ENCODE measurements at places on chromosomes 1 and 21.

DNA sequence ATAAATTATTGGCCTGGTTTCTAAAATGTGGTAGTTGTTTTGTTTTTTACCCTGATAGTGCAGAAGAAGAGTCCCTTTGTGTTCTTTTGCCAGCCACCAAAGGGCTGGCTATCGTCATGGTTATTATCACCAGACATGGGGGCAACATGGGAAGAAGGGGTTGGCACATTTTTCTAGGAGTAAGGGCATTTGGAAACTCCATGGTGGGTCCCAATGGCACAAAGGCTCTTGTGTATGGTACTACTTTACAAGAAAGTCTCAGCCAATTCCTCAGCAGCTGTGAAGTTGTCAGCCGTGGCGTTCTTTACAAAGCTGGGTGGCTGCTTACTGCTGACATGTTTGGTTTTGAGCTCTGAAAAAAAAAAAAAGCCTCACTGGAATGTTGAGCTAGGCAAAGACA is 330.4 kb upstream of the ESRRG start:
- no peak for DNase-seq

GRCh38 chr1:239619190-239619589 is 232.8 kb downstream of the CHRM3 start:
- DNase-seq, result no peak

GRCh38 chr21:25872271-25872670 is 137.5 kb downstream of the GABPA start:
- DNase-seq, result no peak

DNA sequence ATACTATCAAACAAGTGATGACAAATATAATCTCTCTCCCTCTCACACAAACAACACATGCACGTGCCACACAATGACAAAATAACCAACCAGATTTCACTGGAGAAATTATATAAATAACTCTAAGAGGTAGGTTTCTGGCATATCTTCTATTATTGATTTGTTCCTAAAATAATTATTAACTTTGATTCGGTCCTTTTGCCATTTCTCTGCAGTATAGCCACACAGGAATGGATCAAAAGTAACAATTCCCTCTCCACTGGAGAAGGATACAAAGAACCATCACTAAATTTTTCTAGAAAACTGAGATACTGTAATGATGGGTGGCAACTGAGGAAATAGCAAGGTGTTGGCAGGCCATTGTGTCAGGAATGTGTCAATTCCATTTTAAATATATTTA is 33.4 kb downstream of the ARNT start:
- no peak for DNase-seq

DNA sequence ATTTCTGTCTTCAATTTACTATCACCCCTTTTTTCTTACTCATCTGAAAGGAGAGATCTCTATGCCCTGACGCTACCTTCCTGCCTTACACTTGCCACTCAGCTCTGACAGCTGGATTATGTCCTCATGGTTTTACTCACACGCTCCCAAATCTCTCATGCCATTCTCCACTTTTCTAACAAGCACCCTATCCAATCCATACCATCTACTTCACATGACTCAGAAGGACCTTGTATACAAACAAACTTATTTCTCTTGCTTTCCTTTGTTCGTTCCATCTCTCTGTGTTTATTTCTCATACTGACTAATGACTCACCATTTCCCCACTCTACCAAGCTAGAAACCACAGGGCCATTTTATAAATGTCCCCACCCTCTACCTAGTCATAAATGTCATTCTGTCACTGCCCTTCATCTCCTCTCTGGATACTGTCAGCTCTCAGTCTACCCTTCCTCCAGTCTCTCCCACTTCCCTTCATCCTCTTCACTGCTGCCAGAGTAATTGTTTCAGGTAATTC is 87.3 kb downstream of the USP24 start:
- DNase-seq, result no peak

GRCh38 chr1:201138311-201138840 is 11.4 kb upstream of the ASCL5 start:
- DNase-seq, result no peak

DNA sequence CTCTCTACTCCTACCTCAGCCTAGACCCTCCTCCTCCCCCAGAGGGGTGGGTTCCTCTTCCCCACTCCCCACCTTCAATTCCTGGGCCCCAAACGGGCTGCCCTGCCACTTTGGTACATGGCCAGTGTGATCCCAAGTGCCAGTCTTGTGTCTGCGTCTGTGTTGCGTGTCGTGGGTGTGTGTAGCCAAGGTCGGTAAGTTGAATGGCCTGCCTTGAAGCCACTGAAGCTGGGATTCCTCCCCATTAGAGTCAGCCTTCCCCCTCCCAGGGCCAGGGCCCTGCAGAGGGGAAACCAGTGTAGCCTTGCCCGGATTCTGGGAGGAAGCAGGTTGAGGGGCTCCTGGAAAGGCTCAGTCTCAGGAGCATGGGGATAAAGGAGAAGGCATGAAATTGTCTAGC is 21.6 kb upstream of the VPS13D start:
- no peak for DNase-seq

DNA sequence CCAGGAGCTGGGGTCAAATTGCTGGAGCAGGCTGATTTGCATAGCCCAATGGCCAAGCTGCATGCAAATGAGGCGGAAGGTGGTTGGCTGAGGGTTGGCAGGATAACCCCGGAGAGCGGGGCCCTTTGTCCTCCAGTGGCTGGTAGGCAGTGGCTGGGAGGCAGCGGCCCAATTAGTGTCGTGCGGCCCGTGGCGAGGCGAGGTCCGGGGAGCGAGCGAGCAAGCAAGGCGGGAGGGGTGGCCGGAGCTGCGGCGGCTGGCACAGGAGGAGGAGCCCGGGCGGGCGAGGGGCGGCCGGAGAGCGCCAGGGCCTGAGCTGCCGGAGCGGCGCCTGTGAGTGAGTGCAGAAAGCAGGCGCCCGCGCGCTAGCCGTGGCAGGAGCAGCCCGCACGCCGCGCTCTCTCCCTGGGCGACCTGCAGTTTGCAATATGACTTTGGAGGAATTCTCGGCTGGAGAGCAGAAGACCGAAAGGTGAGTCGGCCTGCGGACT is at the start of gene GADD45A:
GADD45A (plus strand) TSS at position 135 of the 491 bp plus-strand sequence; CDS start at position 429, 294 bp downstream.
- DNase-seq, result peak; percentile 68

- DNase-seq, result no peak
Observed at GRCh38 chr1:202982715-202983430, 15.8 kb upstream of the CYB5R1 start.

DNA sequence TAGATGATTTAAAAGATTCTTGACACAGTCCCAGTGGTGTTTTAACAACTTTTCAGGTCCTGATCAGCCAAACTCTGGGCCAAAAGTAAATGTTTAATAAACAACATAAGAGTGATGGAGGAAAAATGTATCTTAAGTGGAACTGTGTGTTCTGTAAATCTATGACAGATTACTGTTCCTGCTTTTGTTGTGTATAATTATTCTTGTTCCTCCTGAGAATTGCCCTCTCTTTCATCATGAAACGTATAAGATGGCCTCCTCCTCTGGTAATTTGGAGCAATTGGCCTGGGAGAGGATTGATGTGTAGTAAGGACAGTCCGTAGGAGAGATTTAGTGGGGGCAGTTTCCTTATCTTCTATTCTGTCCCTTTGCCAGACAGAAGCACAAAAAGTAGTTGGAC is 34.5 kb downstream of the GALNT2 start:
- no peak for DNase-seq

DNA sequence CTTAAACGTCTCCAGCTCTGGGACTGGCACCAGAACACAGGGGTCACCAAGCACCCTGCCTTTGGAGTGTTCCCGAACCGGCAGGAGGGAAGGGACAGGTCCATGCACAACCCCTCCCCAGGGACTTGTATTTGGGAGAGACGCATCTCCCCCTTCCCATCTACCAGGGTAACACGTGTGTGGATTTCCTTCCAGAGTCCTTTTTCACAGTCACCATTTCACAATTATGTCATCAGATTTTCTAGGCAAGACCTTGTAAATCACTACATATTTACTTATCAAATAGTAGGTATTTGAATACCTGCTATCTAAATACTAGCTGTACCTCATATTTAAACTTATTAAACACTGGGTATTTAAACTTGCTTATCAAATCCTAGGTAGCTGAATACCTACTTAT is 57.4 kb upstream of the AJAP1 start:
- DNase-seq, result no peak

- DNase-seq, result no peak
Observed at GRCh38 chr1:233112186-233113008, 162.0 kb downstream of the NTPCR start.

GRCh38 chr1:226029093-226029496 is 30.0 kb upstream of the SDE2 start:
- no peak for DNase-seq

- no peak for DNase-seq
Observed at GRCh38 chr1:27504588-27505419, 14.8 kb upstream of the WASF2 start.

DNA sequence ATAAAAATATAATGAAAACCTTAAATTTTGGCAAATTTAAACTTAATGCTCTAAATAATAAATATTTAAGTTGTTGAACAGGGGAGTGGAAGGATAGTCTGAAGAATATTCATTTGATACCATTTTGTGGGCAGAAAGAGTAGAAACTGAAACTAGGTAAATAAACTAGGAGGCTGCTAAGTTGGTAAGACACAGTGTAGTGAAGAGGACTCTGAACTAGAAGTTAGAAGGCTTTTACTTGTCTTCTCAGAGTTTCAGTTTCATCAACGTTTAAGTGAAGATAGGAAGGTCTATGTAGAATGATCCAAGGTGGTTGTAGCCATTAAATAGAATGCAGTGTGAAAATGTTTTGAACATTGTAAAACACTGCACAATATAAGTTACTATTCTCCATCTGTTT is 516.9 kb downstream of the AMY1C start:
- DNase-seq, result no peak

DNA sequence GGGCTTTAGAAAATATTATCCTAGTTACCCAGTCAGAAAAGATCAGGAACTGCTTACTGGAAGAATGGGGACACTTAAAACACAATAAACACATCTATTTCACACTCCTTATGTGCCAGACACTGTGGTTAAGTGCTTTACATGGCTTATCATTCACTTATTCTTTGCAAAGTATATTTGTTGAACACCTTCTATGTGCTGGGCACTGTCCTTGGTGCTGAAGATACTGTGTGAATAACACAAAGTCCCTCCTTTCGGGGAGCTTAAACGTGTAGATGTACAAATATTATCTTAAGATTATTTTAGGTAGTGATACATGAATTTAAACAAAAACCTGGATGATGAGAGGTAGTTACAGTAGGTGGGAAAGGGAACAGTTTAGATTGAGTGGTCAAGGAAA is 169.3 kb downstream of the ST6GALNAC5 start:
- no peak for DNase-seq

GRCh38 chr1:167661527-167662426 is 31.7 kb downstream of the RCSD1 start:
- DNase-seq, result no peak

GRCh38 chr21:26194811-26195251 is 24.3 kb upstream of the APP start:
- DNase-seq, result no peak

DNA sequence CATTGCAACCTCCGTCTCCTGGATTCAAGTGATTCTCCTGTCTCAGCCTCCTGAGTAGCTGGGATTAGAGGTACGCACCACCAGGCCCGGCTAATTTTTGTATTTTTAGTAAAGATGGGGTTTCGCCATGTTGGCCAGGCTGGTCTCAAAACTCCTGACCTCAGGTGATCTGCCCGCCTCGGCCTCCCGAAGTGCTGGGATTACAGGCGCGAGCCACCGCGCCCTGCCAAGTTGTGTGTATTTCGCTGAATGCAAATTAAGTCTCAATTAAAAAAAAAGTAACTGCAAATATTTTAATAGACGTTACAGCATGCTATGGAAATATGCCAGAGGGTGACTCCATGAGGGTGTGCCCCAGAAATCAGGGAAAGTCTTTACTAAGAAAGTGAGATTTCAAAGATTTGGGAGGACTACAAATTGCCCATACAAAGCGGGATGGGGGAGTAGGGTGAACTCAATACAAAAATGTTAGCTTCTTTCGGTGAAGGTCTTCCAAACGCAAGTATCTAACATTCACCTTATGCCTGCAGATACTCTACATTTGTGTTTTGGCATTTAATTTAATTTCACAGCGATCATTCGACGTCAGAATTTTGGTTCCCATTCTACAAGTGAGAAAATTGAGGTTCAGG is 85.6 kb downstream of the NKAIN1 start:
- DNase-seq, result no peak

GRCh38 chr1:33280091-33280661 is 23.9 kb downstream of the ZNF362 start:
- DNase-seq, result no peak

- DNase-seq, result no peak
Observed at GRCh38 chr1:47686731-47687630, 249.1 kb downstream of the FOXD2 start.

- DNase-seq, result no peak
Observed at GRCh38 chr21:36641886-36642285, 57.0 kb upstream of the SIM2 start.

GRCh38 chr1:180680558-180681144 is 48.8 kb downstream of the XPR1 start:
- DNase-seq, result no peak

- DNase-seq, result no peak
Observed at GRCh38 chr1:221072214-221072613, 193.0 kb downstream of the HLX start.

DNA sequence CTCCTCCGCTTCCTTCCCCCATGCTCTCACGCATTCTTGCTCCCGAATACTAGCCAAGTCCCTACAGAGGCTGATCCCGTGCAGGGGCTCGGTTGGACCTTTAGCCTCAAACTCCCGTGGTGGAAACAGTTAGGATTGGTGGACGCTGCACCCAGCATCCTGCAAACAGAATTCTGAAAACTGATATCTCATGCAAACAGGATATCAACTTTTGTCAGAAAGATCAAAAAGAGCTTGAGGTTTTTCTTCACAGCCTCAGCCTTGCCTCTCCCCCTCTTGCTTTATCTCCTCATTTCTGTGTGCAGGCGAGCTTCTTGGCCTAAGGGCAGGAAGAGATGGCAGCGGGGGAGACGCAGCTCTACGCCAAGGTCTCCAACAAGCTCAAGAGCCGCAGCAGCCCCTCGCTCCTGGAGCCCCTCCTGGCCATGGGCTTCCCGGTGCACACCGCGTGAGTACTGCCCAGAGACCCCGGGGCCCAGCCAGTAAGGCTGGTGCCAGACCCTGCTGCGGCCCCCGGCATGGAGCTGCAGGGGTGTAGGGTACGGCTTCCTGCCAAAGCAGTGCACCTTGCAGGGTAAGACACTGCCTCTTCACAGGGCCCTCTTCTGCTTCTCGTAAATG is at the start of gene UBASH3A:
UBASH3A (plus strand) TSS at position 292 of the 621 bp plus-strand sequence; CDS start at position 336, 44 bp downstream.
- no peak for DNase-seq

- no peak for DNase-seq
Observed at GRCh38 chr1:23792151-23792945, 1.4 kb downstream of the LYPLA2 start.

GRCh38 chr21:45523411-45524101 is 18.7 kb downstream of the SLC19A1 start:
- DNase-seq, result no peak

DNA sequence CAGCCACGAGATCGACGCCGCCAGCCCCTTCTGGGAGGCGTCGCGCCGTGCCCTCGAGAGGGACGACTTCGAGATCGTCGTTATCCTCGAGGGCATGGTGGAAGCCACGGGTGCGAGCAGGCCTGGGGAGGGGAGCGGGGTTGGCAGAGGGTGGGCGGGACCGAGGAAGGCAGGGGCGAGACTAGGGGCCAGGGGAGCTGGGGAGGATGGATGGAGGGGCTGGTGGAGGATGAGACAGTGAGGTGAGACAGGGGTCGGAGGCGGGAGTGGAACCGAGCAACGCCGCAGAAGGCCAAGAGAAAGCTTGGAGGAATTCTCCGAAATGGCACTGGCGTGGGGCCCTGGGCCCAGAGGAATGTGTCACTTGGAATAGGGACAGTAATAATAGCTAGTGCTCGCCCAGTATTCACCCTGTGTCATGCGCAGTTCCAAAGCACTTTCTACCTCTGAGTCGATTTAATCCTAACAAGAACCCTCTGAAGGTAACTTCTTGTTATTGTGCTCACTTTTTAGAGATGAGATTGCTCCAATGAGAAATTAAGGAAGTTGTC is 3.5 kb downstream of the KCNJ9 start:
- no peak for DNase-seq

Measured in cerebellar nuclear complex (tissue), 1 donor.